Bone marrow (tissue), 2 donors: ENCODE measurements at places on chromosomes 6 and 20.

GRCh38 chr6:40353197-40353966 is 233.8 kb downstream of the LRFN2 start:
- DNase-seq = no peak

GRCh38 chr6:85537055-85537494 is 56.6 kb downstream of the SNX14 start:
- no peak for DNase-seq

- DNase-seq = no peak
These were observed 18.8 kb downstream of the TMEM74B start for GRCh38 chr20:1165941-1166340.

DNA sequence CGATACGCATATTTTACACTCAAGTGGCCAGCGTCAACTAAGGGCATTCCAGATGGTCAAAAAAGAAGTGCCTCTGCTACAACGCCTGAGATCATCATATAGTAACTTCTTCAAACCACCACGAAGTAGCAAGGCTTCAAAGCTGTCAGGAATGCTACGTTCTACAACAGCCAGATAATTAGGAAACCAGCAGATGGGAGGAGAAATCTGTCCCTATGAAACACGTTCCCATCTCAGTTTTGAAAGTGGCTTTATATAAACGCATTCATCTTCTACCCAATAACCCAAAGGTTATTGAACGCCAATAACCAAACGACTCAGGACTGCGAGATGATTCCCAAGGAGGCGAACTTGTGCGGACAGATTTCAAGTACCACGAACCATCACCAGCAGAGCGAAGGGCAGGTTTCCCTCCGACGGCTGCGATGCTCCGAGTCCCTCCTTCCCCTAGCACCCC is 1.2 kb downstream of the ABHD12 start:
- DNase-seq = no peak

DNA sequence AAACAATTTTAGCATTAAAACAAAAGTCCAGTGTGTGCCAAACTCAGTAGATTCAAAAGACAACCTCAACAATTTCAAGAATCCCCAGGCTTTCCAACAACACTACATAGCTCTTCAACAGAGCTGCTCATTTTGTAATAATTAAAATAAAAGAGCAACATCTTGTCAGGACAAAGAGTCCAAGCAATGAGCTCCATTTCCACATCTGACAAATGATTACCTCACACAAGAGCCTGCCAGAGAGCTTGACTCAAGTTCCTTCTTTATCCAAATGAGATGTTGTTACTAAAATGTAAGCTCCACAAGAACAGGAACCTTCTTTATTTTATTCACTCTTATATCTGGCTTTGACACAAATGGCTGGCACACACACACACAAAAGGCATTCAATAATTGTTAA is 449.8 kb downstream of the HACE1 start:
- no peak for DNase-seq
